Fibroblast of the aortic adventitia (primary cell): ENCODE measurements at places on chromosomes 2 and 18. TPM values are rescaled to one million over a fixed set of nuclear protein-coding genes. Genes with fewer than 3 reads are reported as not detected.

- DNase-seq: no peak
Measured at GRCh38 chr2:38075507-38076151, at the start of gene CYP1B1. CYP1B1 (minus strand) TSS chr2:38076151; CDS start chr2:38075388, 763 bp downstream.

- DNase-seq: no peak
Measured at GRCh38 chr2:156349605-156350004, 17.1 kb upstream of the NR4A2 start.

Gene IL36RN
- not detected in 2 replicates for total RNA-seq

DNA sequence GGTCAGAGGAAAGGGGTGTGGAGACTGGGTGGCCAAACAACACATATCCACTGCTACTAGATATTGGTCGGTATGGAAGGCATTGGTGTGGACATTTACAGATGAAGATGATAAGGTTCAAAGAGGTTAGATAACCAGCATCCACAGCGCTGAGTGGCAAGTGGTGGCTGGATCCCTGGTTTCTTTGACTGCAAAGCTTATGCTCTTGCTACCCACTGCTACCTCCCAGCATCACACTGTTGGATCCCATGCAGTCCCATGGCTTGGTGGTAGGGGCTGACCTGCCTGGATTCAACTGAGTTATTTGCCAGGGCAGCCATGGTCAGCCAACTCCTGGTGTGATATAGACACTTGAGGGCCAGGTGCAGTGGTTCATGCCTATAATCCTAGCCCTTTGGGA is 53.6 kb downstream of the DDX1 start:
- no peak for DNase-seq

DNA sequence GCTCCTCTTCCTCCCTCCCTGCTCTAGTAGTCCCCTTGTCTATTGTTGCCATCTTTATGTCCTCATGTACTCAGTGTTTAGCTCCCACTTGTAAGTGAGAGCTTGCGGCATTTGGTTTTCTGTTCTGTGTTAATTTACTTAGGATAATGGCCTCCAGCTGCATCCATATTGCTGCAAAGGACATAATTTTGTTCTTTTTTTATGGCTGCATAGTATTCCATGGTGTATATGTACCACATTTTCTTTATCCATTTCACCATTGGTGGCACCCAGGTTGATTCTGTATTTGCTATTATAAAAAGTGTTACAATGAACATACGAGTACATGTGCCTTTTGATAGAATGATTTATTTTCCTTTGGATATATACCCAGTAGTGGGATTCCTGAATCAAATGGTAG is 12.5 kb downstream of the PIKFYVE start:
- no peak for DNase-seq

DNA sequence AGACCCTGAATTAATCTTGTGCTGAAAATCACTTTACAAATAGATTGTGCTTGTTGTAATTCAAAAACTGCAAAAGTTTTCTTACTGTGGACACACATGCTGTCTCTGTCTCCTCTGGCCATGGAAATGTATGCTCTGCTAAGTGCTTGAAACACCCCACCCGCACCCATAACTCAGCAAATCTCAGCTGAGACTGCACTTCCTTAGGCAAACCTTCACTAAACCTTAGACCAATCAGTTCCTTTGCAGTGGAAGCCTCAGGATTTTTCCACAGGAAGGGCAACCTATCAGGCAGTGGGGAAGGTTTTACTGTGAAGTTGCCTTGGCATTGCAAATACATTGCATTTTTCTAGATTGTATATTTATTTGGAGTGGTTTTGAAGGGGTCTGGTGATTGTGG is 62.2 kb upstream of the PLA2R1 start:
- DNase-seq: no peak

Gene SLC5A7
- total RNA-seq: not detected in 2 replicates

DNA sequence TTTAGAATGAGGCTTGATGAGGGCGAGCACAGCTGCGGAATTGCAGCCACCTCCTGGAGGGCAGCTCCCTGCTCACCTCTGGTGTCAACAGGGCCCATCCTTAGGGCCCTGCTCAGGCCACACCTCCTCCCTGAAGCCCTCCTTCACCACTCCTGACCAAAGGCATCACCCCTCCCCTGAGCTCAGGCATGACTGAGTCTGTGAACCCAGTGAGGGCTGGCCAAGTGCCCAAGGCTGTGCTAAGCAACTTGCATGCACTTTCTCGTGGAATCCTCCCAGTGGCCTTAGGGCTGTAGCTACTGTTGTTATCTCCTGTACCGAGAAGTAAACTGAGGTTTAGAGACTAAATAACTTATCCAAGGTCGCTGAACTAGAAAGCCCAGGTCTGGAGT is 101.7 kb downstream of the KLHL29 start:
- DNase-seq: peak; percentile 27

DNA sequence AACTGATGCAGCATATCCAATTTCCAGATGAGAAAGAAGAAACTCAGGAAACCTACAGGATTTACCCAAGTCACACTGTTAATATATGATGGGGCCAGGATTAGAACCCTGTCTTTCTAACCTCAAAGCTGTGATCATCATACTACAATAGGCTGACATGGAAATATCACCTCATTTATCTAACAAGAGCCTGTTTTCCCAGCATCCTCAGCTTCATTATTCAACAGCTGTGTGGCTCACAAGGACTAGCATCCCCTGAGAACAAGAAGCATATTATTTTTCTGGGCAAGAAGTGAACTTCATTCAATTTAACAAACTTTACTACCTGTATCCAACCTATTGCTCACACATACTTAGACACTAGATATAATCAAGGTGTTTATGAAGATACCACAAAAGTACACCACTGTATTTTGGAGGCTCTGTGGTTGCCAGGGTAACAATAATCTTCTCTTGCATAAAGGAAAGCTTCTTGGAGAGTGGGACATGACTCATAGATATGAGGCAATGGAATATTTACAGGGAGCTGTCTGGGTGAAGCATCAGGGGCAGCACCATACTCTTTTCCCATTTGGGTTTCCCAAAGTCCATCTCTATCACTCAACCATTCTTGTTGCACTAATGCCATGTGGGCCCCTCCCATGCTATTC is 218.2 kb downstream of the RAD51AP2 start:
- peak; percentile 50 for DNase-seq

GRCh38 chr18:63488160-63488559 is 11.4 kb downstream of the SERPINB5 start:
- no peak for DNase-seq

DNA sequence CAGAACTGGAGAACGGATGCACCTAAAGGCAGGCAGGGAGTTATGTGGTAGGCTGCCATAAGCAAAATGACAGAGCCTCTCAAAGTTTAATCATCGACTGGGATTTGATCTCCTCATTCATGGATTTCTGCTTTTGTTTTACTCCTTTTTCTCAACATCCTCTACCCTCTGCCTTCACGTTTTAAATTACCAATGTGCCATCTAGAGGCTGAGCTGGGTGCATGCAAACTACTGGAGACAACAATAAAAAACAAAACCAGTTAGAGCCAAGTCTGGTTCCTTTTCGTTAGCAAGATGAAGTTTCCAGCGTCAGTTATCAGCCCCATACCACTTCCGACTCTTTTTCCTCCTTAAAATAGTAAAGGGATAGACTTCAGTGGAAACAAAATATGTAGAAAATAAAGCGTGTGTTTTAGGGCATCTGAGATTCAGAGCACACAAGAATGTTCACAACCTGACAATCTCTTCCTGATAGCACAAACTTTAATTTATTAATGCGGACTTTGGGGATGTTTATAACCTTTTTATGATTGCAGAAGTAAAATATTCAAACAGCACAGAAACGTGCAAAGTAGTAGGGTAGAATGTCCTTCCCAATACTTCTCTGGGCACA is 117.0 kb downstream of the LAMA1 start:
- DNase-seq: peak; percentile 8

- no peak for DNase-seq
Measured at GRCh38 chr2:42316910-42317309, 44.1 kb downstream of the COX7A2L start.

Gene CDH7
- total RNA-seq: not detected in 2 replicates

GRCh38 chr2:19764998-19765397 is 136.8 kb downstream of the TTC32 start:
- no peak for DNase-seq

Gene GAD1
- not detected in 2 replicates for total RNA-seq

DNA sequence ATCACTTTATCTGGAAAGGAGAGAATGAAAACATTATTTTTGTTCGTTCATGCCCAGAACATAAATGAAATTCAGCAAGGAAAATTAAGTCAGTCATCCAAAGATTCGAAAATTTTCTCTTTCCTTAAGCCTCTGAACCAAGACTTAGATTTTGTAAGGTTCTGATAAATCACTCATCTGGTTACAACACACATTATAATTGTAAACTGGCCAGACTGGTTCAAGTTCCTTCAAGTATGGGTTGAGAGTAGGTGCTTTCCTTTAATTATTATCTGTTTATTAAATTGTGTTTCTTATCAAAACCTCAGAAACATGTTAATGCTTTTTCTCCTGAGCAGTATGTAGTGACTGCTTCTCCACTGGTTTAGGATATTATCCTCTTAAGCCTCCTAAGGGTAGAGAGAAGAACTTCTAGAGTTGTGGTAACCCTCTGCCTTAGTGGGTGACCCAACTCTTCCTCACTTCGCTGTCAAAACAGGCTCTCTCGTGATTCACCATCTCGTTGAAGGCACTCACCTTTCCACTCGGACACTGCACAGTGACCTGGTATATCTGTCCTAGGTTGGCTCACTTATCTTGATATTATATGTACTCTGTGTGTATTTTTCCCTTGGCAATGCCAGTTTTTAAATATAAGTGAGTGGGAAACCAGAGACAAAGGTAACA is 325.9 kb downstream of the PAX3 start:
- DNase-seq: no peak

- DNase-seq: no peak
Measured at GRCh38 chr18:32112826-32113225, 21.2 kb downstream of the RNF138 start.

DNA sequence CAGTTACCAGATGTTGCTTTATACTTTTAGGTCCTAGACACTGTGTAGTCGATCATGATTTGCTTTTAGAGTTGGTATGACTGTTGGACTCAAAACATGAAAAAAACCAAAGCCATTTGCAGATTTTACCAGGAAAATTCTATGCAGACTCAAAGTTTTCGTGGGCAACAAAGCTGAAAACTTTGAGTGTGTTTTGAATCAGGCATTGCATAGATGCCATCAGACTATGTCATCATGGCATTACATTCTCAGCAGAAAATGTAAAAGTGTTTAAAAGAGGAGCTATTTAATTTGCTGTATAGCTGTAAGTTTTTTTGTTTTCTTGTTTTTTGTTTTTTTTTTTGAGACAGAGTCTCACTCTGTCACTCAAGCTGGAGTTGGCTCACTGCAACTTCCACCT is 43.5 kb upstream of the ELAC1 start:
- no peak for DNase-seq

DNA sequence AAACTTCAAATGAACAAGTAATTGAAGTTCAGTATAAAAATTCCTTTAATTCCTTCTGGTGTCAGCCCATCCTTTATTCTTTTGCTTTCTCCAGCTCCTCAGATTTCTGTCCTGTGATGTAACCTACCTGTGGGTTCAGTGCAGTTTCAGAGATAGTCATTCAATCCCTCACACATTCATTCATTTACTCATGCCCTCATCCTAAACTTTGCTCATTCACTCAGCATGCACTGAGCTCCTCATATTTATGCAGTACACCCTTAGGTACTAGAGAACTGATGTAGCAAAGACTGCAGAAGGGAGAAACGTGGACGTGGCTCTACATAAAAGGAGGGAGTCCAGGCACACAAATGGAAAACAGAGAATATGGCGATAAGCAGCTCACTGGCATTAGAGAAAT is 45.3 kb upstream of the STAT1 start:
- DNase-seq: no peak

Gene LIPG
- 2.7 and 3.2 TPM in 2 replicates for total RNA-seq

Gene INHBB
- not detected in 2 replicates for total RNA-seq

Gene FOXD4L1
- 0.09 and 0.16 TPM in 2 replicates for total RNA-seq
